ENCODE measurements at places on chromosomes 2 and 18.

DNA sequence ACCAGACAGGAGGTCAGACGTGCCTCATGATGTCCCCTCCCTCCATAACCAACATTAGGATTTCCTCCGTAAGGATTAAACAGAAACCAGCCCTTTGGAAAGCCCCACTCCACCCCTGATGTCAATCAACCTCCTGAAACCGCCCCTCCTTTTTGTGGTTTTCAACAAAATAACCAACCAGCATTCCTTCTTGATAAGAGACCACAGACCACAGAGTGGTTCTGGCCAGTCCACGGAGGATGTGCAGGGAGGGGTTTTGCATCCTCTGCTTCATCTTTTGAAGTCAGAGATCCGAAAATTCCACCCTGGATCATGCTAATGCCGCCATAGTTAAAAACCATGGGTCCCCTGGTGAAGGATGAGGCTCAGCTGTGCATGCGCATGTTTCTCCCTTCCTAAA lies 180.0 kb upstream of the CCDC150 start:
- DNase-seq, result peak; percentile 6

DNA sequence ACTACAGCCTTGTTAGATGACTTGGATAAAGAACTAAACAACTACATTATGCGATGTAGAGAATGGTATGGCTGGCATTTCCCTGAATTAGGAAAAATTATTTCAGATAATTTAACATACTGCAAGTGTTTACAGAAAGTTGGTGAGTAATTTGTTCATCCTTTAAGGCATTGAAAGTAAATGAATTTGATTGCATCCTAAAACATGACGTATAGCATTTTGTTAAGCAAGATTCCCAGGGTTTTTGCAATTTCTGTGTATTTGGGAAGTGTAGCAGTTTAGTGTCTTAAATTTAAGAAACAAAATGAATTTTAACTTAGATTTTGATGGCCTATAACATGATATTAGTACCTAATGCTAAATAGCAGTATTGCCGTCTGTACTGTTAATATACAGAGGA lies 24.8 kb downstream of the NOP58 start:
- DNase-seq, result no peak

DNA sequence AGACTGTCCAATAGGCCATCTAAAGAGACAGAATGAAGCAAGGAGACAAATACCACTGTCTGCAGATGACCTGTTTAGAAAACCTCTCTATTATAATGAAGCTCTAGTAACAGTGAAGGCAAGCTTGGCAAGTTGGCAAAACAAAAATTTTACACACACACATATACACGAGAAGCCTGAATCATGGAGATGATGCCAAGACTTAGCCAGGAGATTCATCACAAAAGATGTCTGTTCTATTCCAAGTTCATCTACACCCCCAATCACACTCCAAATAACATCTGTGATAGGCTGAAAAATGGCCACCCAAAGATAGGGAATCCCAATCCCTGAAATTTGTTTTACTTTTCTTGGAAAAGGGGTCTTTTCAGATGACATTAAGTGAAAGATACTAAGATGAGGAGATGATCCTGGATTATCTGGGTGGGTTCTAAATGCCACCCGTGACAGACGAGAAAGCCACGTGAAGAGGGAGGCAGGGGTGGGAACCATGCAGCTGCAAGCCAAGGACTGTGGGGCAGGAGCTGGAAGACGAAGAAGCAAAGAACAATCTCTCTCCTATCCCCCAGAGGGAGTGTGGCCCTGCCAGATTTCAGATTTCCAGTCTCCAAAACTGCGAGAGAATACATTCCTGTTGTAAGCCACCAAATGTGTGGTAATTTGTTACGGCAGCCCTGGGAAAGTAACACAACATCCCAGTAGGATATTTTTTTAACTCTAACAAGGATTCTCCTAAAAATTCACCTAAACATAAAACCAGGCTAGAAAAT lies 20.0 kb downstream of the HDLBP start:
- no peak for DNase-seq

- DNase-seq, result no peak
These were observed 77.4 kb upstream of the OSR1 start for GRCh38 chr2:19435815-19436214.

- DNase-seq, result no peak
These were observed 61.8 kb upstream of the NARS1 start for GRCh38 chr18:57683470-57683869.

DNA sequence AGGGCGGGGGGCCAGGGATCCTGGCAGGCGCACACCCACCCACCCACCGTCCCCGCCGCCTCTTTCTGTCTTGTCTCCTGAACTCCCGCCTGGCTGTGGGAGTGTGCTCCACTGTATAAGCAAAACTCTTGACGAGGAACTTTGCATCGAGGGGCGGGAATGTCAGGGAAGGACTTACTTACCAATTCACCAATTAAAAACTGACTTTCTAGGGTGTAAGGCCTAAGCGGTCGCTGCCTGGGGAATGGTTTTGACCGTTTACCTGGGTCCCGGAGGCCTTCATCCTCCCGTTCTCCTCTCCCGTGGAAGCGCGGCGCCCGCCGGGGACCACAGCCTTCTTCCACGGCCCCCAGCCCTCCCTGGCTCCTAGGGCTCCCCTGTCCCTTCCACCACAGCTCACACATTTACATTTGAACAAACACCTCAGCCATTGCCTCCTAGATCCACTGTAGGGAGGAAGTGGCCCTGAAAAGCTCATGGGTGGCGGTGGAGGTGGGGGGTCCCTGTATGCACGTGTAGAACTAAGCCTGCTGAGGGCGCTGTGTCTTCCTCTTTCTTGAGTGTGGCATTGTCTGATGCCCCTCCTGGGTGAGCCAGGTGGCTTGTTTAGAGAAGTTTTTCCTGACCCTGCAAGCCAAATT lies 8.9 kb downstream of the ASIC4 start:
- DNase-seq, result no peak

GRCh38 chr2:239574434-239575156 lies 173.8 kb upstream of the HDAC4 start:
- DNase-seq, result no peak

DNA sequence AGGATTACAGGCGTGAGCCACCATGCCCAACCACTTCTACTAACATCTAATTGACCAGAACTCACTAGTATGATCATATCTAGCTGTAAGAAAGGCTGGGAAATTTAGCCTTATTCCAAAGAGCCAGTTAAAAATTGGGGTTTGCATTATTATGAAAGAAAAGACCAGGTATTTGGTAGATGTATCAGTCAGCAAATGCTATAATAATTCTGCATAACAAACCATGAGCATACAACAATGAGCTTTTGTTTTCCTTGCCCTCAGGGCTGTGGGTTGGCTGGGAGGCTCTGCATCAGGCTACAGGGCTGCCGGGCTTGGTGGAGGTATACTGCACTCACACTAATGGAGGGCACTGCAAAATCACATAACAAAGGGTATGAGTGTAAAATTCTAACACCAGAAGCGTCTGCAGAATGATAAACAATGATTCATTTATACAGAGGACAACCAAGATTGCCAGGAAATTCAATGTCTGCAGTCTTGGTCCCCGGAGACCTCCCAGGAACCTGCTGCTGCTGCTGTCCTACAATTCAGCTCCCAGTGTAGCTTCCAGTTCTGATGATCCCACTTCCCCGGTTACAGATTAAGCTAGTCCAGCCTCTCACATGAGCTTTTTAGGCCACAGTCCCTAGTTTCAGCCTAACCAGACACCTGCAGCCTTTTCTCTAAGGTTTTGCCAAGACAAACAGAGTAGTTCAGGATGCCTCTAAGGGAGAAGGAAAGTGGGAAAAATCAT lies 32.2 kb upstream of the ST3GAL5 start:
- DNase-seq, result no peak

GRCh38 chr18:25310045-25310444 lies 41.9 kb downstream of the ZNF521 start:
- DNase-seq, result no peak

DNA sequence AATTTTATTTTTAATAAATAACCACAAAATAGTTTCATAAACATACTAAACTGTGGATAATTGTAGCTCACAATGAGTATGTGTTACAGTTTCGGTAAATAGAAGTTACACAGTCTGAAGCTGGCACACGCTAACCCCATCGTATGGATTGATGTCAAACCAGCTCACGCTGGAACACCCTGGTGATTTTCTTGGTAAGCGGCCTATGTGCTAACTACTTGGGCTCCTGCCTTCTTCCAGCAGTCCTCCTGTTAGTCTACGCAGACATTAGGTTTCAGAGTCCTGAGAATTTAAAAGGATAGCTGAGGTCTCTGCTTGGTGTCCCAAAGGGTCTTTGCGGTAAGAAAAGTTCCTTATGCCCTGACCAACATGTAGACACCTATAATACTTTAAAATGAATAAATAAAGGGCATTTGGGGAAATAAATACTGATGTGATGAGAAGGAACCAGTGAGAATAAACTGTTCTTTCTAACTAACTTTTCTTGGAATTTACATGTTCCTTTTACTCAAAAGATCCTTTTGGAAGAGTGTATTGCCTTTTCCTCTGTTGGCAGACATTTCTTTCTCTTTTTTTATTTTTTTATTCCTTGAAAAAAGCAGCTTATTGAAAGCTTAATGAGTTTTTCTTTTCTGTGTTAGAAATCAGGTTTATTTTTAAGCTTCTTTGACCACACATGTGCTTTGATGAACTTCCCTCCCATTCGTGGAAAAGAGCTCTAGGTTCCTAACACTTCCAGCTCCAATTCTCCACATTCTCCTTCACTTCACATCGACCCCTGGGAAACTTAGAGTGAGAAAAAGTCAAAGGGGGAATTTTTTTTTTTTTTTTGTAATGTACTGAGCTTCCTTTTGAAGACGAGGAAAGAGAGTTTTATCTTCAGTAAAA lies 322.2 kb downstream of the IRS1 start:
- no peak for DNase-seq

DNA sequence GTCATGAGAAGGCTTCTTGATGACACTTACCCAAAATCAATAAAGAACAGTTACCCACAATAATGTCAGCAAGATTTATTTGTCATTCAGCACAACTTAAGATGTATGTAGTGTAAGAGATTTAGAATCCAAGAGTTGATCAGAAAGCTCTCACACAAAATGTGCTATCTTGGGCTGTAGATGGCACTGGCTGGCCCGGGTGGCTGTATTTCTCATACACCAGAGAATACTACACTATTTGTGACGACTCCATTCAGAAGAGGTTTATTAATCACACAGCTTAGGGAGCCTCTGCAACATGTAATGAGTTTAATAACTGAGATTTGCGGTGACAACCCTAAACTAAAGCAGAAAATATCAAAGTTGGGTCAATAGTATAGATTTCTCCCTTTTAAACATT lies 530.4 kb upstream of the KLHL29 start:
- DNase-seq, result no peak

DNA sequence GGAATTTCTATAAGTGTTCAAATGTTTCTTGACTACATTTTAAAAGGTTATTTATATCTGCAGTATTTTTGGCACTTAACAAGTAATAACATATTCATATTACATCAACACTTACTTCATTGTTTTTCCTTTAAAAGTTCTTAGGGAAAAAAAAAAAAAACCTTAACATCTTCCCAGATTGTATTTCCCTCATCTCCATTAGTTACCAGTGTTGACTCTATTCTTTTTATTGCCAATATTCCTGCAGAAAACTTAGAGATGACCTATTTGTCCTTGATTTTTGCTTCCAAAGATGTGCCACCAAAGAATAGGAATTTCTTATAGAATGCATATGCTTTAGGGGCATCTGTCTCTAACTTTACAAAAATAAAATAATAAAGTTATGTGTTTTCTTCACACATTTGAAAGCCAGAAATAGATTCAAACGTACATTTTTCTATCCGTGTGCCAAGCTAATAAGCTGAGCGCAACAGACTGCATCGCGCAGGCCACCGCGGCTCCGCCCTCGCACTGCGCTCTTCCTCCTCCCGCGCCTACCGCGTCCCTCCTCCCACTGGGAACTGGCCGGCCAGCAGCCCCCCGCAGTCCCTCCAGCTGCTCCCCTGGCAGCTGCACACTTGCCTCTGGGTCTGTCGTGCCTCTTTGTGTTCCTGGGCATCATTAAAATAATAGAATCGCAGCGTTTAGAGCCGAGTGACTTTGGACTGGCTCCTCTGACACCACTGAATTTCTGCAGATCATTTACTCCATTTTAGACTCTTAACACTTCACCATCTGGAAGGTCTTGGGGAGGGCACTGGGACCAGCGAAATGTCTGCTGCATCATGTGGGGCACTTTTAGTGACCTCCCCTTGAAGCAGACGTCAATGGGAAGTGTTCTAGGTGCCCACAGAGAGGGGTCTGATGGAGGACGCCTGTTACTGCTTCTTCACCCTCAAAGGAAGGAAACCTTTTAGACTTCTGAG lies 21.2 kb upstream of the NAB1 start:
- DNase-seq, result no peak

GRCh38 chr2:242043538-242044312 lies 174.2 kb downstream of the RTP5 start:
- DNase-seq, result no peak

- no peak for DNase-seq
These were observed 180.3 kb upstream of the BCL2L11 start for GRCh38 chr2:110940376-110940910.

- DNase-seq, result no peak
These were observed 467.5 kb downstream of the XIRP2 start for GRCh38 chr2:167355821-167356220.

- DNase-seq, result no peak
These were observed 12.8 kb upstream of the ZNF532 start for GRCh38 chr18:58851856-58852255.

DNA sequence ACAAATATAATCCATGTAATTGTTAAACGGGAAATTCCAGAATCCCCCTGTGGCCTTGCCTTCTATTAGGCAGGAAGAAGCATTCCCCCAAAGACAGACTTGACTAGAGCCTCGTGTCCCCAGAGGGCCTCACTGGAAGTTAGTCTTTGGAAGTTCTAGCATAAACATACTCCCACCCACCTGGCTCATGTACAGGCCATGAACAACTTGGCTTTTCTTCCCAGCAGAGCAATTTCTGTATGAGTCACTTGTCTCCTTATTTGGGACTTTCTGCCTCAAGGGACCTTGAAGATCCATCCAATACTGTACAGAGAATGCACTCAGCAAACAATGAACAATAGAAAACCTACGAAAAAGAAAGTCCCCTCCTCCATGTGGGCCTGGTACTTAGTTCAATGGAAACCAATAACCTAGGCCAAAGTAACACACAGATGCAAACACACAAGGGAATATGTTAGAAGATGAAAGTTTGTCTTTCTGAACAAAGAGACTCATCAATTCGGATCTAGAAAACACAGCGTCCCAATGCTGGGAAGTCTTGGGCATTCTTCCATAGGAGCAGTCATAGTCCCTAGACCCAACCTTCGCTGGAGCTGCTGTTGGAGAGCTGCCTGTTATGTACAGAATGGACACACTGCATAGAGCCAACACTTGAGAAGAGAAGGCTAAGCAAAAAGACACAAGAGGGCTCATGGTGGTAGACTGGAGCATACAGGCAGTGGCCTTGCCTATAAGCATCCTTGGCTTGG lies 303.5 kb downstream of the HRH4 start:
- no peak for DNase-seq

DNA sequence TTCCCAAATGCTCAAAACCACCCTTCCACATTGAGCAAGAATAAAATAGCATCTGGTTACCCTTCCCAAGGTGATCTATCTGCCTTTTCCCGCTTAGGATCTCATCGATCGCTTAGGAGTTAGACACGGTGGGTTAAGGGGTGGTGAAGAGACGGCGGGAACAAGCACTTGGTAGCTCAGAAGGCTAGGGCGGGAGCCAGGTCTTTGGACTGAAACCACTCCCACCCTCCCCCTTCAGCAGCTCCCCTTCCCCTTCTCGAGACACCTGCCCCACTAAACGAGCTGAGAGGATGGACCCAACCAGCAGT lies 513 bp downstream of the THOC1 start:
- no peak for DNase-seq
